Stimulated activated CD8-positive, alpha-beta memory T cell treated with anti-CD3 and anti-CD28 coated beads, Interleukin-7, amount 100 ng/mL, for 24 hours (primary cell): ENCODE measurements at places on chromosomes 3 and 15.

GRCh38 chr3:176275538-176275937, 921.7 kb downstream of the TBL1XR1 start:
- DNase-seq = no peak

DNA sequence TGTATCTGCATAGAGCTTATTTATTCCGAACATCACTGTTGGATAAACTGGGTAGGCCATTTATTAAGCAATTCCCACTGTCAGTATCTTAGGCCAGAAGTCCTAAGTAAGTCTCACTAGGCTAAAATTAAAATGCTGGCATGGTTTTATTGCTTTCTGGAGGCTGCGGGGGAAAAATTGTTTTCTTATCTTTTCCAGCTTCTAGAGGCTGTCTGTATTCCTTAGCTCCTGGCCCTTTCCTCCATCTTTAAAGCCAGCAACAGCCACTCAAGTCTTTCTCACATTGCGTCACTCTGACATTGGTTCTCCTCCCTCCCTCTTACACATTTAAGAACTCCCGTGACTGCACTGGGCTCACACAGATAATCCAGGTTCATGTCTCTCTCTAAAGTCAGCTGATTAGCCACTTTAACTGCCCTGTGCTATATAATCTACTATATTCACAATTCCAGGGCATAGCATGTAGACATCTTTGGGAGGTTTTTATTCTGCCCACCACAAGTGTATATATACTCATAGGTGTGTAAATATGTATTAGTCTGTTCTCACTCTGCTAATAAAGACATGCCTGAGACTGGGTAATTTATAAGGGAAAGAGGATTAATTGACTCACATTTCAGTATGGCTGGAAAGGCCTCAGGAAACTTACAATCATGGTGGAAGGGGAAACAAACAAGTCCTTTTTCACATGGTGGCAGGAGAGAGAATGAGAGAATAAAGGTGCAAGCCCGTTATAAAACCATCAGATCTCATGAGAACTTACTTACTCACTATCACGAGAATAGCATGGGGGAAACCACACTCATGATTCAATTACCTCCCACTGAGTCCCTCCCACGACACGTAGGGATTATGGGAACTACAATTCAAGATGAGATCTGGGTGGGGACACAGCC, 113.5 kb upstream of the SLC7A14 start:
- DNase-seq = no peak

- no peak for DNase-seq
Measured at GRCh38 chr3:14481646-14482036, 58.5 kb downstream of the GRIP2 start.

GRCh38 chr3:3109407-3110298, 521 bp downstream of the IL5RA start:
- DNase-seq = no peak

- no peak for DNase-seq
Measured at GRCh38 chr15:67307889-67308597, 53.5 kb downstream of the IQCH start.
